Endodermal cell (in vitro differentiated cells): ENCODE measurements at places on chromosomes 3 and 15.

DNA sequence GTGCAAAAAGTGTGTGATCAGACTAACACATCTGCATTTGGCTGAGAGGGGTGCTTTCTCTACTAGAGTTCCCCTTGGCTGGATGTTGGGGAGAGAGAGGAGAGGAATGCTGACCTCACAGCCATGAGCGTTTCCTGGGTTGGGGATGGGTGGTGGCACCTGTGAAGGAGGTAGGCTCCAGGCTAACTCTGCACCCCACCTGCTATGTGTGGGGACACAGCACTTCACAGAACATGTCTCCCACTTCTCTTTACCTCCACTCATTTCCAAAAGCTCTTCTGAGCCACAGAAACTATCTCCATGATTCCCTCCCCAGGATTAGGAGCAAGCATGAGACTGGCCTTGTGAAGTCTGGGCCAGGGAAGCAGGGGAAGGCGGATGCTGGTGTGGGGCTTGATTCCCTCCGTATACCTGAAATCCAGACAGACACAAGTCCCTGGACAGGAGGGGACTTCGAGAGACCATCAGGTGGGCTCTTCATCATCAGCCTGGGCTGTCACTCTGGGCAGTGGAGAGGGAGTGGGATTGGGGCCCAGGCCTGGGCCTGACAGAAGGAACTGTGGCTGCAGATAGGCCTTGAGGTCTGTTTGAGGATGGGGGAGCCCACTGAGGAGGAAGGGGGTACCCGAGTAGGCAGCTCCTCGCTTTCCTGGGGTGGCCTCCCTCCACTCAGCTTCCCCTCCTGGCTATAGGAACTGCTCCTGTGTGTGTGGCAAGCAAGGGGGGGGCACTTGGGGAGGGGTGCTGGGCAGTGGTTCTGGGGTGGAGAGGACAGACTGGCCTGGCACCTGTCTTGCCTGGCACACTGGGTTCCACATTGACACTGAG is 40.7 kb downstream of the FEM1B start:
- DNase-seq, result peak; percentile 33

GRCh38 chr3:132261506-132261905 is 55.7 kb upstream of the ACP3 start:
- no peak for DNase-seq

DNA sequence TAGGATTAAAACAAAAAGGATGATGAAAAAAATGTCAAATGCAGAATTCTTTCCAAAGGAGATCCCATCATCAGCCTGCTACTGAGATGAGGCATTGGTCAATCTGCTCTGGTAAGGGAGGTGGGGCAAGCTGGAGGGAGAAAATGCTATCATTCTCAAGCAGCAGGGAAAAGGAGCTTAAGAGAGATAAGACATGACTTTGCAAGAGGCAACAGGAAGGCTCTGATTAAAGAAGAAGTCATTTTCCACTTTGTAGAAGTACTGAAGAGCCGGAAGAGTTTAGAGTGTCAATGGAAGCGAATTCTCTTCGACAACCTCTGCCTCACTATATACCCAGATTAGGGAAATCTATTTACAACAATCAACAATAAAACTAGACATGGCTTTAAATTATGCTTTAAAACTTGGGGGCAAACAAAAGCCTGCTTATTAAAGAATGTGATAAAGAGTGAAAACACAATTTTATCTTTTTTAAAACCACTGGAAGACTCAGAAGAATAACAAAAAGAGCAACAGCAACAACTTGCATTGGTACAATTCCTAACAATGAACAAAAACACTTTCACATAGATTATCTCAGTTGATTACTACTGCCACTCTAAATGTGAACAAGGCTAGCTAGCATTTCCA is 81.8 kb upstream of the NANOGP8 start:
- no peak for DNase-seq

- DNase-seq, result no peak
Observed at GRCh38 chr3:189262746-189263145, 91.0 kb downstream of the TPRG1 start.

- no peak for DNase-seq
Observed at GRCh38 chr3:109195815-109196214, 59.3 kb downstream of the C3orf85 start.
